ENCODE measurements at places on chromosomes 16 and 17.

DNA sequence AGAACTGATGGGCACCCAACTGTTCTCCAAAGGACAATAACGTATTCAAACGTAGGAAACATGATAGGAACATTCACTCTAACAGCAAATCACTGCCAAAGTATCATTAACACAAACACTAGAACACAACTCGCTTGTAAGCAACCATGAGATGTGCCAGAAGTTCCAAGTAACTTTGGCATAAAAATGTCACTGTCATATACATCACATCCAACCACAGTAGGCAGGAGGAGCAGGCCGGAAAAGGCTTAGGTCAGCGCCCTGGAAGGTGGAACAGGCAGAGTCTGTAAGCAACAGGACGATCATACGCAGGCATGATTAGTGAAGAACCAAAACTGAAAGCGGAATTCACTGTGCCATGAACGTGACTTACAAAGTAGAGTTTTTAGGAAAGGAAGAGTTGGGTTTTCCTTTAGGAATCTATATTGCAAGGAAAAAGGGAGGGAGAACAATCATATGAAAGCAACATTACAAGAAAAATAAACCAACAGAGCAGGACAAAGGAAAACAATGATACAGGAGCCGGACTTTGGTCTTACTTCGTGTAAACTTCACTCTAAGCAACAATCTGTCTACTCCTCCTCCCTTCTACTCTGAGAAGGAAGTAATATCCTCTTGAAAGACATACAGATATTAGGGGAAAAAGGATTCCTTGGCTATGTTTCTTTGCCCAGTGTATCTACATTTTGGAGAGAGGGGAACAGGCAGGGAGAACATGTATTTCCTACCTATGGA lies 52.3 kb downstream of the YWHAE start:
- DNase-seq: no peak

DNA sequence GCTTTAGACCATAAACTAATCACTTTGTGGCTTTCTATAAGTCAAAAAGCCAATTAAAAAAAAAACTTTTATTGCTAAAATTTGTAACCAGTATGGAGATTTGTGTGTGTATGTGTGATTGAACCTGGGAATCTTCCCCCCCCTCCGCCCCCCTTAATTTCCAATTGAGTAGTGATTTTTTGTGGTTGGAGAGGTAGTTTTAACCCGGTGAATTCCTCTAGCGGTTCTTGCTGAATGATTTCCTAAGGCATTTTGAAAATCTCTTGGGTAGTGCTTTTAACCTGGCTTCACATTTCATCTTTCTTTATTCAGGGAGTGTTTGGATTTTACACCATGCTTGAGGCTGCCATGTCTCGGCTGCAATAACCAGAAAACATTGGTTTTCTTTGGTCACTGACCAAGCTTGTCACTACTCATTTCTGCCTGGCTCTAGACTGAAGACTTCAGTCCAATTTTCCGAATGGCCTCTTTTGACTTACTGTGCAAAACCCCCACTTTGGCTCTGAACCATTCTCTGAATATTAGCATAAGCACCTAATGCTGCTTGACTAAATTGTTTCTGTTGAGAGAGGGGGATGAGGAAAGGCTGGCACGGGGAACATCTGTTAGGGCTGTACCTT lies 35.6 kb downstream of the PRKCA start:
- no peak for DNase-seq

DNA sequence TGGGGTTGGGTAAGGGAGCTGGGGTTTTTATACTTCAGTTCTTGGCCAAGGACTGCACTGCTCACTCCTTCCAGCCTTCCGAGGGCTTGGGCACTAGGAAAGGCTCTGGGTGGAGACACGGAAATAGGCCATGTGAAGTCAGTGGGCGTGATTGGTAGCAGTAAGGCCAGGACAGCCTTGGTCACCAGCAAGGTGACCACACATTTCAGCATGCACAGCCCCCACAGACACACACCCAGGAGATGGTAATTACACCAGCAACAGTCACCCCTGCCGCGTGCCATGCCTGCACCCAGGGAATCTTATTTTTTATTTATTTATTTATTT lies 252.5 kb downstream of the SEC14L1 start:
- DNase-seq: no peak

- no peak for DNase-seq
Observed at GRCh38 chr16:84015399-84015798, 27.2 kb downstream of the SLC38A8 start.

- no peak for DNase-seq
Observed at GRCh38 chr17:64533784-64534183, 27.0 kb downstream of the CEP95 start.

DNA sequence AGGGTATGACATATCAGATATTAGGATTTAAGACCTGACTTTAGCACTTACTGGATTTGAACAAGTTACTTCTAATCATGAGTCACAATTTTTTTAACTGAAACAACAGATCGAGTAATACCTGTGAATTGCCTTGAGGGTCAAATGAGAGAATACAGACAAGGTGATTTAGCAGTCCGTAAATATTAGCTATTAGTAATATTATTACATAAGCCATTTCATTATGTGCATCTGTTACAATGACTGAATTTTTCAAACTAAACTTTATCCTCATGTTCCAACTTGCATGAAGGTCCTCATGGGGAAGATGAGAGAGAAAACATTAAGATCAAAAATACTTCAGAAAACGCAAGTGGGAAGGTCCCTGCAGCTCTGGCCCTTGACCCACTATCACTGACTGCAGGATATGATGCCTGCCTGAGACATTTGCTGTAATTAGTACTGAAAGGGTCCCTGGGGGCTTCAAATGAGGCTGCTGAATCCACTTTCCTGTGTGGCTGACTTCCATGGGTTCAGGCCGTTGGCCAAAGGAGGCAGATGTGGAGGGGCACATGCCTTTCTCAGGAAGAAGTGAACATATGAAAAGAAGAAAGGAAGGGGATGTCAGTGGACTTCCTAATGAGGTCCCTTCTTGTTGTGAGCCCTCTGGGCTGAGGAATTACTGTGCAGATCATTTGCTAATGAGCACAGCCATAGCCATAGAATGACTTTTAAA lies 441.7 kb downstream of the CDH11 start:
- no peak for DNase-seq
